ENCODE measurements at places on chromosomes 13 and 19.

DNA sequence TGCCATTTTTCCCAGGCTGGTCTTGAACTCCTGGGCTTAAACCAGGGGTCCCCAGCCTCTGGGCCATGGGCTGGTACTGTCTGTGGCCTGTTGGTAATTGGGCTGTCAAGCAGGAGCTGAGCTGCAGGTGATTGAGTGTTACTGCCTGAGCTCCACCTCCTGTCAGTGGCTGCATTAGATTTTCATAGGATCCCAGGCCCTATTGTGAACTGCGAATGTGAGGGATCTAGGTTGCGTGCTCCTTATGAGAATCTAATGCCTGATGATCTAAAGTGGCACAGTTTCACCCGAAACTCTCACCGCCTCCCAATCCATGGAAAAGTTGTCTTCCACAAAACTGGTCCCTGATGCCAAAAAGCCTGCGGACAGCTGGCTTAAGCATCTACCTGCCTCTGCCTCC, 16.6 kb upstream of the ZNF536 start:
- DNase-seq, result no peak

- DNase-seq, result no peak
These were observed 26.9 kb downstream of the SBNO2 start for GRCh38 chr19:1146858-1147780.

DNA sequence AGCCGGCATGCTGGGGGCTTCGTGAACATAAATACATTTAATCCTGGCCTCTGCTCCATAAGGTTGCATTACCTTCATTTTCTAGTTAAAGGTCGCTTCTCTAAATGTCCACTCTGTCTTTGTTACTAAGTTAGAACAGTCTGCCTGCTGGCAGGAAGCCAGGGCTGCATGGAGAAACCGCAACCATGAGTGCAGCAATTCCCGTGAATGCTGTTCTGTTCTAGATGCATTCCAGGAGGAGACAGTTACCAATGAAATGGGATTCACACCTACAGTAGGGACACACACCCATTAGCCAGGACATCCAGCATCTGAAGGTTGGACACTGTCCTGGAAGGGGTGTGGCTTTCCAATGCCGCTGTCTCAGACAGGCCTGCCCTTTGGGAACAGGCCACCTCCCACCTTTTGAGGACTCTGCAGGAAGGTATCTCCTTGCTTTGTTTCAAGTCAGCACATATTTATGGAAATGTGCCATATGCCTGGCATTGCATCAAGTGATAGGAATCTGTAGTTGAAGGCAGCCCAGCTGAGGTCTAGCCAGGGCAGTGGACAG, 129.7 kb downstream of the SLC7A1 start:
- no peak for DNase-seq

- DNase-seq, result no peak
These were observed 87.3 kb upstream of the RFC3 start for GRCh38 chr13:33730619-33731018.

GRCh38 chr19:6278740-6279619, 795 bp downstream of the MLLT1 start:
- no peak for DNase-seq

GRCh38 chr19:34269968-34270621, 15.7 kb downstream of the GARRE1 start:
- peak; percentile 16 for DNase-seq
